Neural crest cell (in vitro differentiated cells): ENCODE measurements at places on chromosomes 5 and 9.

DNA sequence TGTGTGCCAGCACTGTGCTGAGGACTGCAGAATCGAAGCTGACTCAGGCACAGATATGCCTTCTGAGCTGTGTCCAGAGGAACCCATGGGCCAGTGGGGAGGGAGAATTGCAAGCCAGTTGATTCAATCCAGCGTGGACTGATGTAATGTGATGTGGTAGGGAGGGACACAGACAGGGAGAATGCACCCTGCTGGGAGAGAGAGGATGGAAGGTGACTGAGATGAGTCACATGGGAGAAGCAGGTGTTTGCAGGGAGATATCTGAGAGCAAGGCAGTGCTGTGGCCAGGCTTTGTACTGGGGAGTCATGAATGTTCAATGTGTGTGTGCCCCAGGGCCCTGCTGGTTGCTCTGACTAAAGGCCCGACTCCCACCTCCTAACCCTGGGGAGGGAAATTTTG lies 75.7 kb downstream of the IRX1 start:
- no peaks in the 10 kb centered on the region for H3K27me3 ChIP-seq
- H3K4me3 ChIP-seq, result no peak overlapping the region
- DNase-seq, result no peak
- H3K36me3 ChIP-seq, result no peaks in the 10 kb centered on the region

DNA sequence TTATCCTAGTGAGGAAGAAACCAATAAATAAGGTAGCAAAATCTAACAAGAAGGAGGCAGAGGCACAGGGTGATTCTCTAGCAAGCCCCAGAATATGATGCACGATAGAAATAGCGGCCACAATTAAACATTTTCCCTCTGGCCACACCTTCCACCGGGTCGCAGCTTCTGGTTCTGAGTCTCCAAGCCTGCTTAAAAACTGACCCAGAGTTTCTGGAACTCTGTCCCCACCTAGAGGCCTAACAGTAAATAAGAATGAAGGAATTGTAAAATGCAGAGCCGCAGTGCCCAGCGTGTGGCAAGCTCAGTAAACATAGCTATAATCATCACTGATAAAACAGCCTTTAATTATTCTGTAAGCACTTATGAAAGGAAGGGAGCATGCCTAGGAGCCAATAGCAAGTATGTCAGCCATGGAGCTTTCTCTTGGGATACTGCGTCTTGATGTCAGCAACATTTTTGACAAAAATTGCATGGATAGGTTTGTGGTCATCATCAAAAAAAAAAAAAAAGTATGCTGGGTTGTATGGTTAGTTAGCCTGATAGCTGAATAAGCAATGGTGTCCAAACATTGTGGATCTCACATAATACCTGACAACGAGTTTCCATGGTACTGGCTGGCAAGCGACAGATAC lies 465.5 kb downstream of the DNAH5 start:
- H3K4me3 ChIP-seq, result no peak overlapping the region
- DNase-seq, result peak; percentile 36
- H3K27ac ChIP-seq, result no peak overlapping the region
- H3K4me1 ChIP-seq, result peaks cover 7% of the 10 kb centered on the region
- no peaks in the 10 kb centered on the region for H3K36me3 ChIP-seq
- H3K27me3 ChIP-seq, result peaks cover 12% of the 10 kb centered on the region

GRCh38 chr5:90606539-90606938 lies 47.9 kb downstream of the ADGRV1 start:
- H3K4me3 ChIP-seq, result no peak overlapping the region
- no peak for DNase-seq
- H3K4me1 ChIP-seq, result peaks cover 10% of the 10 kb centered on the region
- H3K36me3 ChIP-seq, result peaks cover 12% of the 10 kb centered on the region
- no peaks in the 10 kb centered on the region for H3K27me3 ChIP-seq

- DNase-seq, result no peak
- peaks cover 67% of the 10 kb centered on the region for H3K27me3 ChIP-seq
- H3K4me3 ChIP-seq, result peak overlapping the region; percentile 47
- H3K27ac ChIP-seq, result no peak overlapping the region
- no peaks in the 10 kb centered on the region for H3K36me3 ChIP-seq
- H3K4me1 ChIP-seq, result peaks cover 43% of the 10 kb centered on the region
Observed at GRCh38 chr5:163566678-163567077, 61.3 kb downstream of the MAT2B start.

DNA sequence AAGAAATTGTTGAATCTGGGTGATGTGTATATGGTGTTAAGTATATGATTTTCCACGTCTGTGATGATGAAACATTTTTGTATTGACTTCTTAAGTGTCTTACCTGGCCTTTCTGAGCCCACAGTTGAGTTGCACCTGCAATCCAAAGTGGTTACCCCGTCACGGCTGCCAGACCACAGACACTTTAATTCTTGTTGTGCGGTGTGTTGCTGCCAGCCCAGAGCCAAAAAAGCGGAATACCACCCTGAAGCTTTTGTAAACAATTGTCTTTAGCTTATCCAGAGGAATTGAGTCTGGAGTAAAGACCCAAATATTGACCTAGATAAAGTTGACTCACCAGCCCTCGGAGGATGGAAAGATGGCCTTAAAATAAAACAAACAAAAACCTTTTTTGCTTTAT lies 35.1 kb downstream of the MTAP start:
- no peak overlapping the region for H3K4me3 ChIP-seq
- no peaks in the 10 kb centered on the region for H3K27me3 ChIP-seq
- H3K36me3 ChIP-seq, result peaks cover 90% of the 10 kb centered on the region
- no peak for DNase-seq
- H3K4me1 ChIP-seq, result no peaks in the 10 kb centered on the region
